ENCODE measurements at places on chromosomes 13 and 19.

- no peak for DNase-seq
These were observed 188.9 kb downstream of the KCTD12 start for GRCh38 chr13:76697288-76697687.

- no peak for DNase-seq
These were observed 2.1 kb downstream of the SOX21 start for GRCh38 chr13:94710065-94710781.

DNA sequence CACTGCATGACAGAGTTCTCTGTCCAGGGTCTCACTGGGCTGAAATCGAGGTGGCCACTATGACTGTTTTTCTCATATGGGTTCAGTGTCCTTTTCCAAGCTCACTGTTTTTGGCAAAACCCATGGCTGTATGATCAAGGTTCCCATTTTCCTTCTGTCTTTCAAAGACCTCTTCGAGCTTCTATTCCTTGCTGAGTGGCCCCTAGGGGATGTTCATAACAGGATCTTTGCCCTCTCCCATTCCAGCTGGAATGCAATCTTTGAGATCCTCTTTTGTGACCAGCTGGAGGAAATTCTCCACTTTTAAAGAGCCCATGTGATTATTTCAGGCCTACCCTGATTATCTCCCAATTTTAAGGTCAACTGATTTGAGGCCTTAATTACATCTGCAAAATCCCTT lies 572.5 kb upstream of the SLC10A2 start:
- no peak for DNase-seq

DNA sequence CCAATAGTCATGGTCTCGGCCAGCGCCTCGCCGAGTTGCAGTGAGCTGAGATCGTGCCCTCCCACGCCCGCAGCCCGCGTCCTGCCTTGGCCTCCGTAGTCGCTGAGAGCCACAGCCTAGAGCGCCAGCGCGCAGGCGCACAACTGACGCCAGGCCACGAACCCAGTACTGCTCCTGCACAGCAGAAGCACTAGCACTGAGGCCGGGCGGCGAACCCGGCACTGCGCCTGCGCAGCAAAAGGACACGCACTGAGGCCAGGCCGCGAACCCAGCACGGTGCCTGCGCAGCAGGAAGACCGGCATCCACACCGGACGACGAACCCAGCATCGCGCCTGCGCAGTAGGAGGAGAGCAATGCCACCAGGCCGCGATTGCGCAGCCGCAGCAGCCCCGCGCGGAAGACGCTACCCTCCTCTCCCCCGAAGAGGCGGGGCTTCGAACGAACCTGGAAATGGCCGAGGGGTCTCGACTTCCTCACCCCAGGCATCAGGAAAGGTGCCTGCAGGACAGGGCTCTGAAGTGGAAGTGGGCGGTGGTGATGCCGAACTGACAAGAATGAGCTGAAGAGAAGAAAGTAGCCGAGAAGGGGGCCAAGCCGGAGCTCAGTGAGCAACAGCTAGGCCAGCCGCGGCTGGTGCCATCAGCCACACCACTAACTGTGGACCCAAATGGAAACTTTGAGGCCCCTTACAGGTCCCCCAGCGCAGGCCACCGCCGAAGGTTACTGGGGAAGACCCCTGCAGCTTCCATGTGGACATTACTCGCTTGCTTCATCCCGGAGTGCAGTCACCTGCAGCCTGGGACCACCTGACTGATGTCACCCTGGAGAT lies 7.5 kb downstream of the F10 start:
- DNase-seq = no peak
